Body of pancreas (tissue), 4 donors: ENCODE measurements at places on chromosomes 1 and 21.

DNA sequence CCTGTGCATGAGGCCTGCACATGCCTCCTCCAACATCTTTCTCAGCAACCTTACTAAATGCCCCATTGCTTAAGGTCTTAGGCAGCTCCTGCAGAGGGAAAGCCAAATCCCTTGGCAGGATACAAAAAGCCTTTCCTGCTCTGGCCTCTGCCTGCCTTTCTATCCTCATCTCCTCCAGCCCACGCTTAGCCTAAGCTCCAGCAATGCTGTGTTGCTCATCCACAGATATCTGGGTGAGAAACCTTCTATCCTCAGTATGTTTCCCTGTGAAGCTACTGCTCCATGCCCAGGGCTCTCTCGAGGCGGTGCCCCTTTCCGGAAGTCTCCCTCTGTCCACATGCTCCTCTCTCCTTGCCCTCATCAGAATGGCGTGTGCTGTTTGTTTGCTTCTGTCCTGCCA, 37.0 kb upstream of the CCSAP start:
- DNase-seq: no peak
- no peaks in the 10 kb centered on the region for H3K36me3 ChIP-seq
- H3K4me3 ChIP-seq: no peak overlapping the region
- H3K4me1 ChIP-seq: peaks cover 10% of the 10 kb centered on the region

- no peak overlapping the region for H3K4me3 ChIP-seq
- peaks cover 3% of the 10 kb centered on the region for H3K4me1 ChIP-seq
- H3K27ac ChIP-seq: no peak overlapping the region
- H3K36me3 ChIP-seq: no peaks in the 10 kb centered on the region
- no peaks in the 10 kb centered on the region for H3K27me3 ChIP-seq
These were observed 49.5 kb upstream of the TENT5C start for GRCh38 chr1:117556341-117556740.

DNA sequence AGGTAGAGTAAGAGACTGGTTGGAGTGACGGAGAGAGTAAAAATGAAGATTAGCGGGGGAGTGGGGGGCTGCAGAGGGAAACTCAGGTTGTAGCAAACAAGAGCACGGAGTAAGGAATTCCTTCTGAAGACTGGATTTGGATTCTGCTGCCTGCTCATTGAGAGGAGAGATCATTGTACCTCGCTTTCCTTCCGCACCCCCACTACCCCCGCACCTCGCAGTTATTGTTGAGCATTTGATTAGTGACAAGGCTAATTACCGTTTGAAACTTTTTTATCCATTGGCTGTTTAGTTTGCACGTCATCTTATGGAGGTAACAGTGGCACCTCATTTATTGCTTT, 463 bp downstream of the PRPF3 start:
- no peak for DNase-seq
- H3K27me3 ChIP-seq: no peaks in the 10 kb centered on the region
- H3K4me1 ChIP-seq: peaks cover 21% of the 10 kb centered on the region

- H3K27me3 ChIP-seq: no peaks in the 10 kb centered on the region
- no peak overlapping the region for H3K27ac ChIP-seq
- DNase-seq: no peak
These were observed 69.9 kb downstream of the RRAGC start for GRCh38 chr1:38789498-38790169.

DNA sequence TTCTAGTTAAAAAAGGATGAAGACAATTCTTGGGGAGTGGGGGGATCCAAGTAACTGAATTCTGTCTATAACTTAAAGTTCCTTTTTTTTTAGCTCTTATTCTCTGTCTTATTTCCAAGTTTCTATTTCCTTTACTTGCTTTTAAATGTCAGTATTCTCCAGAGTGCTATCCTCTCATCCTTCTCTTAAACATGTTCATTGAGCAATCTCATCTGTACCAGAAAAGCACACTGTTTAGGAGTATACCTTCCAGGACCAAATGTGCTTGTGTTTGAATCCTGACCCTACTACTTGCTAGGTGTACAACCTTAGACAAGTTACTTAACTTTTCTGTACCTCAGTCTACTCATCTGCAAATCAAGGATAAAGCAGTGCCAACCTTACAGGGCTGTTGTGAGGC, 50.1 kb downstream of the AKT3 start:
- no peaks in the 10 kb centered on the region for H3K27me3 ChIP-seq
- H3K36me3 ChIP-seq: no peaks in the 10 kb centered on the region
- no peaks in the 10 kb centered on the region for H3K4me1 ChIP-seq
- no peak for DNase-seq
- H3K27ac ChIP-seq: no peak overlapping the region
- no peak overlapping the region for H3K4me3 ChIP-seq

- no peak for DNase-seq
- no peak overlapping the region for H3K27ac ChIP-seq
- H3K36me3 ChIP-seq: no peaks in the 10 kb centered on the region
- H3K27me3 ChIP-seq: no peaks in the 10 kb centered on the region
These were observed 26.5 kb downstream of the CD34 start for GRCh38 chr1:207884266-207885029.

GRCh38 chr1:107804134-107804533, 160.8 kb downstream of the VAV3 start:
- no peaks in the 10 kb centered on the region for H3K4me1 ChIP-seq
- DNase-seq: no peak
- no peaks in the 10 kb centered on the region for H3K36me3 ChIP-seq
- no peak overlapping the region for H3K4me3 ChIP-seq
- no peak overlapping the region for H3K27ac ChIP-seq

GRCh38 chr1:185245466-185245865, 71.6 kb downstream of the IVNS1ABP start:
- DNase-seq: no peak
- no peak overlapping the region for H3K4me3 ChIP-seq
- no peaks in the 10 kb centered on the region for H3K36me3 ChIP-seq
- no peak overlapping the region for H3K27ac ChIP-seq
- H3K4me1 ChIP-seq: peaks cover 7% of the 10 kb centered on the region

GRCh38 chr1:51296383-51297357, 33.7 kb downstream of the TTC39A start:
- peaks cover 18% of the 10 kb centered on the region for H3K4me1 ChIP-seq
- no peak overlapping the region for H3K4me3 ChIP-seq
- no peaks in the 10 kb centered on the region for H3K36me3 ChIP-seq
- H3K27ac ChIP-seq: no peak overlapping the region
- no peaks in the 10 kb centered on the region for H3K27me3 ChIP-seq
- peak; percentile 87 for DNase-seq
